ENCODE measurements at places on chromosomes 5 and 9.

DNA sequence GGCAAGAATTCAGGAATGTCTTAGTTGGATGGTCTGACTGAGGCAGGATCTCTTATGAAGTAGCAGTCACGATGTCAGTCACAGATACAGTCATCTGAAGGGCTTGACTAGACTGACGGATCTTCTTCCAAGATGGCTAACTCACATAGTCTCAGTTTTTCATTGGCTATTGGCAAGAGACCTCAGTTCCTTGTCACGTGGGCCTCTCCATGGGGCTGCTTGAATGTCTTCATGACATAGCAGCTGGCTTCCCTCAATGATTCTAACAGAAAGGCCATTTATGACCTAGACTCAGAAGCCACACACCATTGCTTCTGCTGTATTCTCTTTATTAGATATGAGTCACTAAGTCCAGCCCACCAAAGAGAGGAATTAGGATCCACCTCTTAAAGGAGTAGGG lies 4.7 kb downstream of the APC start:
- H3K27me3 ChIP-seq: no peaks in the 10 kb centered on the region
- no peaks in the 10 kb centered on the region for H3K4me1 ChIP-seq
- no peak overlapping the region for H3K4me3 ChIP-seq
- H3K36me3 ChIP-seq: no peaks in the 10 kb centered on the region
- no peak for DNase-seq
- no peak overlapping the region for H3K27ac ChIP-seq

DNA sequence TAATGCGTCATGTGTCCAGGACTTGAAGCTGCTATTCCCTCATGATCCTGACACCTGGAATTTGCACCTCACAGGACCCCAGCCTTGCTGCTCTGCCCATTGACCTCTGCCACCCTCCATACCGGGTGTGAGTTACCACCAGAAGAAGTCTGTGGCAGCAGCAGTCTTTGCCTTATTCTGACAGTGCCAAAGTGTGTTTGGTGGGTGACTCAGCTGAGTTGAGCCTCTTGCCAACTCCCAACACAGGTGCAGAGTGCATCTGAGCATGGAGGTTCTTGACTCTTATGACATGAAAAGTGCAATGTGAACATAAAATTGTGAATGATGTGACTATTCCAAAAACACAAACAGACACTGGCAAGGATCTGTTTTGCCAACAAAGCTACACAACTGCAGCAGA lies 1166.5 kb upstream of the CDH18 start:
- no peak overlapping the region for H3K4me3 ChIP-seq
- DNase-seq: no peak
- H3K4me1 ChIP-seq: no peaks in the 10 kb centered on the region
- no peaks in the 10 kb centered on the region for H3K36me3 ChIP-seq

- no peaks in the 10 kb centered on the region for H3K4me1 ChIP-seq
- no peak overlapping the region for H3K4me3 ChIP-seq
- no peaks in the 10 kb centered on the region for H3K27me3 ChIP-seq
- no peak overlapping the region for H3K27ac ChIP-seq
- H3K36me3 ChIP-seq: no peaks in the 10 kb centered on the region
- no peak for DNase-seq
Observed at GRCh38 chr9:106726070-106726815, 136.7 kb upstream of the ZNF462 start.

DNA sequence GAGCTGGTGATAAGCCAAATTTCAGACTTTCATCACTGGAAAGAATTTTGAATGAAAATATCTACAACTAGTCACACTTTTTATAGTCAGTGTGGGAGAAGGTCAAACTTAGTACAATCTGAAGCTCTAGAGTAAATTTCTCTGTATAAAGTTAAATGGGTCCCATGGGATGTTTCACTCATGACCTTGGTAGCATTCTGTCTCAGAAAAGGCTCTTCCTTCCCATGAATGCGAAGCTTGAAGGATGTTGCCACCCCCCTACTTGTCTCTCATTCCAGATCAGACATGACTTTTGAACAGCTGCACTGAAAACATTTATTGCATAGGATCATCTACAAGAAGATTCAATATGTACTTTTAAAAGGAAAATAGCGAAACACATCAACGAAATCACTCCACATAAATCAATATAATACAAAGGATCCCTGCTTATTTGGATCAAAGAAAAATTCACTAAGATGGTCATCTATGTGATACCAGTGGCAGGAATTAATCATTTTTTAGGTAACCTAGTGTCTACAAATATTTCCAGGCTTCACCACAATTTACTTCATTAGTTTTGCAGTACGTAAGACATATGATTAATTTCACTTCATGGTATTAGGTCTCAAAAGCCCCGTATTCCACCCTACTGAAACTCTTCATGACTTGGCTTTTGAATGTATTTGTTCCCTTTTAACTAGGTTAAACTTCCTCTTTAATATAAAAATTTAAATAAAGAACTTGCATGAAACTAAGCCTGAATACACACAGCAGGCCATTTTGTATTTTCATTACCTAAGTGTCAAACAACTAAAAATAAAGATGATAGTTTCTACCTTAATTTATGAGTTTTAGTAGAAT lies 4.4 kb downstream of the ST8SIA4 start:
- H3K4me1 ChIP-seq: 0 out of 2 replicates have a peak, but pooled peaks cover 4% of the 10 kb centered on the region
- no peaks in the 10 kb centered on the region for H3K27me3 ChIP-seq
- no peak overlapping the region for H3K27ac ChIP-seq
- no peaks in the 10 kb centered on the region for H3K36me3 ChIP-seq

GRCh38 chr5:1815071-1815786 lies 14.0 kb downstream of the NDUFS6 start:
- peaks cover 4% of the 10 kb centered on the region for H3K36me3 ChIP-seq
- H3K4me3 ChIP-seq: no peak overlapping the region
- H3K27ac ChIP-seq: no peak overlapping the region
- H3K27me3 ChIP-seq: no peaks in the 10 kb centered on the region

- no peaks in the 10 kb centered on the region for H3K27me3 ChIP-seq
- no peak overlapping the region for H3K4me3 ChIP-seq
- DNase-seq: no peak
- H3K27ac ChIP-seq: no peak overlapping the region
- H3K4me1 ChIP-seq: no peaks in the 10 kb centered on the region
Observed at GRCh38 chr5:115490596-115490995, 54.0 kb downstream of the FEM1C start.

Data from Caco-2 (cell line).